Pancreas (tissue), 10 donors: ENCODE measurements at places on chromosomes 6 and 20. TPM values are rescaled to one million over a fixed set of nuclear protein-coding genes. Genes with fewer than 3 reads are reported as not detected.
A peak's percentile ranks its signal among the peaks of the same experiment; 100 is the strongest.

Gene TSBP1
- total RNA-seq: not detected

Gene ANGPT4
- total RNA-seq: 0.12 TPM

Gene RNF182
- total RNA-seq: 0.87 TPM

Gene GRIK2
- 3.4 TPM for total RNA-seq

Gene KCNK17
- 0.92 TPM for total RNA-seq

DNA sequence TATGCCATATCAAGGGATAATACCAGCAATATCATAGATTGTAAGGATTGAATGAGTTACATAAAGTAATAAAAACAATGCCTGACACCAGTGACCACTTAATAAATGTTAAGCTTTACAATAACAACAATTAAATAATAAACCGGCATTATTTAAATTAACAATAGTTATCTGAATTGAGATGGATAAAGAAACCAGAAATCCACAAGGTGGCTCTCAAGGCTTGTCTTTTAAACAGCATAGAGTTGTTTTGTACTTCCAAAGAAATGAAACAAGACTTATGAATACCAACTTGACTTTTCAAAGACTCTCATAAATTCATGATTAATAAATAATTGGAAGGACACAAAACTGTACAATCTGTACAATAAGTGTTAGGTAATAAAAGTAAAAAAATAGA, 203.1 kb downstream of the ASCC3 start:
- no peak for DNase-seq
- no peaks in the 10 kb centered on the region for H3K27me3 ChIP-seq
- no peak overlapping the region for H3K4me3 ChIP-seq
- H3K36me3 ChIP-seq: no peaks in the 10 kb centered on the region
- H3K27ac ChIP-seq: no peak overlapping the region
- no peaks in the 10 kb centered on the region for H3K4me1 ChIP-seq

DNA sequence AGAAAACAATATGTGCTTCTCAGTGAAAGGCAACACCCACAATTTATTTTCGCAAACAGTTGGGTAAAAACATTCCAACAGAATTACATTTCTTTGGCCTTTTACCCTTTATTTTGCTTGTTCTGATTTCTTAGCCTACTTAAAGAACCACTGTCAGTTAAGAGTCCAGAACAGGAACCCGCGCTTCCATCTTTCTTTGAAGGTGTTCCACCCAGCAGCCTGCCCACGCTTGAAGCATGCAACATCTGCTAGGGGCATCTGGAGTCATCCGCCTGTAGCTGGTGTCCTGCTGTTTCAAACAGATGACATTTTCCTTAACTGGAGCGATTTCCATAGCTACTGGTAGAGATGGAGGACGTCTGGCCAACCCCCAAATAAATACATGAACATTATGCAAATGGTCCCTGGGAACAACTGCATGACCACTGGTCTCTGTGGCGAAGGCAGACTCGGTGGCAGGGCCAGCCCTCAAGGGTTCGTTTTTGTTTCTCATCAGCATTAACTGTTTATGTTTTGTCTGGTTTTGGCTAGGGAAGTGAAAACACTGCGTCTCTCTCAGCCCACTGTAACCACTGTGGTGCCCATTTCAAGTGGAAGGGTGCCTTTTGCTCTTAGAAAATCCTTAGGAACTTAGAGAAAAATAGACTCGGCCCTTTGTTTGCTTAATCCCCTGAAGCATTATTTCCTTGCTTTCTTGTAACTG, 51.6 kb downstream of the LAMA4 start:
- no peaks in the 10 kb centered on the region for H3K36me3 ChIP-seq
- no peak for DNase-seq

GRCh38 chr6:97394160-97394748, 111.2 kb upstream of the MMS22L start:
- no peaks in the 10 kb centered on the region for H3K4me1 ChIP-seq
- no peaks in the 10 kb centered on the region for H3K36me3 ChIP-seq
- H3K27me3 ChIP-seq: no peaks in the 10 kb centered on the region
- peak; percentile 7 for DNase-seq
- no peak overlapping the region for H3K27ac ChIP-seq

DNA sequence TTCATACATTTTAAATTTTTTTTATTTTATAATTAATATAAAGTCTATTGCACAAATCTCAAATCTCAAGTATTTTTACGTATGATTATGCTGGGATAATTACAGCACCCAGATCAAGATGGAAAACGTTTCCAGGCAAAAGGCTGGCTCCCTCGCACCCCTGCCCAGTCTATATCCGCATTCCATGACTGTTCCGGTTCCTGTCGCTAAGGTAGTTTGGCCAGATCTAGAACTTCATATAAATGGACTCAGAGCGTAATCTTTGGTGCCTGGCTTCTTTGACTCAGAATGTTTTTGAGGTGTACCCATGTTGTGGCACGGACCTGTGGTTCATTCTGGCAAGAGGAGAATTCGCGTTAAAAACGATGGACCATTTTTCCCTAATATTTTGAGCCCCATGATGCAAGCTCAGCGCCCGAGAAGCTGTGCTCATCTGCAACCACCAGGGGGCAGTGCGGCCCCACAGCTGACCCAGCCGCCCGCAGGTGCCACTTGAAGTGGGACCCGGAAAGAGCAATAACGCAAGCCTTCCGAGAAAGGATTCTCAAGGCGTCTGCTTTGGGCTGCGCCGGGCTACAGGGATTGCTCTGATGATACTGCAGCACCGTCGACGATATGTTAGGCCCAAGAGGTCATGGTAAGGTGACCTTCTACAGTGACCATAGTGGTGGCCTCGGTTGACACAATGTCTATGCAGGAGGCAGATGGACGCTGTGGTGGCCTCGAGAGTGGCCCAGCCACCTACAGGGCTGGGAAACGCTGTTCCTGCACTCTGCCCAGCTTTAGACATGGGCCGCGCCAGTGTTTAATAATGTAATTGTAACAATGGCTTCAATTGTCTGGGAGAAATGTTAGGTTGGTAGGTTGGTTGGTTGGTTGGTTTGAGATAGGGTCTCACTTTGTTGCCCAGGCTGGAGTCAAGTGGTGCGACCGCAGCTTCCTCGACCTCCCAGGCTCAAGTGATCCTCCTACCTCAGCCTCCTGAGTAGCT, 160.1 kb downstream of the ZMYND8 start:
- H3K4me1 ChIP-seq: no peaks in the 10 kb centered on the region
- DNase-seq: peak; percentile 67
- H3K27me3 ChIP-seq: no peaks in the 10 kb centered on the region
- H3K4me3 ChIP-seq: no peak overlapping the region
- no peaks in the 10 kb centered on the region for H3K36me3 ChIP-seq

GRCh38 chr6:21935561-21936028, 342.0 kb downstream of the SOX4 start:
- H3K27ac ChIP-seq: no peak overlapping the region
- DNase-seq: no peak
- no peaks in the 10 kb centered on the region for H3K36me3 ChIP-seq
- H3K4me3 ChIP-seq: no peak overlapping the region

DNA sequence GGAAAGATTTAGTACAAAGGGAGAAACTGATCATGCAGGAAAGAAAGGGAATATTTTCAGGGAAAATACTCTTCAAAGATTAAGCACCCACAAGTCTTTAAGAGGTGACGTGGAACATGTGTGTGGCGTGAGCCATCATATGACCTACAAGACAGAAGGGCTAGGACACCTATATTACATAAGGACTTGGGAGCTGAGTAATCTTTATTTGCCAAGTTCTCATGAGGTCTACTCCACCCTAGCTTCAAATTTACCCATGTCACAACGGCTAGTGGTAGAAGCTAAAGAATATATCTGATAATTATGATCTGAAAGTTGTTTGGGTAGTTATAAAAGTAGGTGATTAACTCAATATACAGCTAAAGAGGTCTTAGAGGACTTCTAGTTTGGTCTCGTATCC, 167.8 kb downstream of the GJA10 start:
- no peaks in the 10 kb centered on the region for H3K4me1 ChIP-seq
- no peak overlapping the region for H3K4me3 ChIP-seq
- H3K27ac ChIP-seq: no peak overlapping the region
- H3K36me3 ChIP-seq: no peaks in the 10 kb centered on the region
- no peak for DNase-seq
- H3K27me3 ChIP-seq: no peaks in the 10 kb centered on the region

DNA sequence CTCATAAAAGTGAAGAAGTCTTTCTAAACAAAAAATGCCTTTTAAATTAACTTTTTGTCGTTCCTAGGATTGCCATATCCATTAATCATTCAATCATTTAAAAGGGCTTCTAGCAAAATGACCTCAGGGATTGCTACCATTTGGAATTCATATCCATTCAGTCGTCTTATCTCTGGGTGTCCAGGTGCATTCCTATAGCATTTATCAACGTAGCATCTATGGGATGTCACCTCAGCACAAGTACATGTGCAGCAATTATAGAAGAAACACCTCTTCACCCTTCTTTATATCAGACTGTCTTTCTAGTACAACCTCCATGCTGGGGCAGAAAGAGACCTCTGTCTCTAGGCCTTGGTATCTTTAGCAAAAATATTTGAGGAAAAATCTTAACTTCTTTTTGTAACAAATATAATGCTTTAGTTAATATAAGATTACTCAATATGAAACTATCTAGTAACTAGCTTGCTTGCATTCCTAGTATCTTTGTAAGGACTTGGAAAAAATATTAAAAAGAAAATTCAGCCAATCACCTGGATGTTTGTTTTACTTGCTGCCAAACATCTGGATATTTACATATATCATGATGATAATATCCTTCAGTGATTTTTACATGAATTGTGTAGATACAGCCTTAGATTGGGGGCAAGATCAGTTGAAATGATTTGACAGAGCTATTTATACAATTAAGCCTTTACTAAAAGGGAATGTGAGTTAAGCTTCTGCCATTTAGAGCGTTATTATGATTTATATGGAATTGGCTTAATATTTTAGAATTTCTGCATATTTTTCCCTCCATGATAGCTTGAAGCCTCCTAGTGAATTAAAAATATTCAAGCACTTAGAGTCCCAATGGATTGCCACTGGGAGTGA, 356.8 kb downstream of the HDGFL1 start:
- no peak overlapping the region for H3K27ac ChIP-seq
- H3K4me3 ChIP-seq: no peak overlapping the region
- peaks cover 3% of the 10 kb centered on the region for H3K4me1 ChIP-seq
- no peak for DNase-seq
- H3K27me3 ChIP-seq: no peaks in the 10 kb centered on the region

GRCh38 chr6:72654071-72654621, 32.3 kb downstream of the KCNQ5 start:
- no peak overlapping the region for H3K27ac ChIP-seq
- no peaks in the 10 kb centered on the region for H3K27me3 ChIP-seq
- no peak overlapping the region for H3K4me3 ChIP-seq
- H3K36me3 ChIP-seq: no peaks in the 10 kb centered on the region
- DNase-seq: no peak
- H3K4me1 ChIP-seq: no peaks in the 10 kb centered on the region

DNA sequence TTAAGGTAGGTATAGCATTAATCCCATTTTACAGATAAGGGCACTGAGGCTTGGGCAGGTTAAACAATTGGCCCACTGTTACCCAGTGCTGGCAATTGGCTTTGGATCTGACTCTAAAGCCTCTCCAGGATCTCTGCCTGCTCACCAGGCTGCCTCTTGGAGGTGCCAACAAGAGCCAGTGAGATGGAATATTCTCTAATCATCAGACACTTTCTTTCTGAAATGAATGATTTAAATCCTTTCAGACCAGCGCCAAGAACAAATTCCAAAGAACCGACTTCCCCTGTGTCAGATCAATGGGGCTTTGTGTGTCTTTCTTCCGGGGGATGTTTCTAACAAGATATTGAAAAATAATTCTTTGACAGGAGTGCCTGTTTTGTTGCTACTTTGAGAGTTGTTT, 23.6 kb downstream of the CYP39A1 start:
- H3K27me3 ChIP-seq: no peaks in the 10 kb centered on the region
- no peaks in the 10 kb centered on the region for H3K36me3 ChIP-seq
- no peak overlapping the region for H3K4me3 ChIP-seq
- no peak overlapping the region for H3K27ac ChIP-seq
- no peak for DNase-seq
- no peaks in the 10 kb centered on the region for H3K4me1 ChIP-seq

DNA sequence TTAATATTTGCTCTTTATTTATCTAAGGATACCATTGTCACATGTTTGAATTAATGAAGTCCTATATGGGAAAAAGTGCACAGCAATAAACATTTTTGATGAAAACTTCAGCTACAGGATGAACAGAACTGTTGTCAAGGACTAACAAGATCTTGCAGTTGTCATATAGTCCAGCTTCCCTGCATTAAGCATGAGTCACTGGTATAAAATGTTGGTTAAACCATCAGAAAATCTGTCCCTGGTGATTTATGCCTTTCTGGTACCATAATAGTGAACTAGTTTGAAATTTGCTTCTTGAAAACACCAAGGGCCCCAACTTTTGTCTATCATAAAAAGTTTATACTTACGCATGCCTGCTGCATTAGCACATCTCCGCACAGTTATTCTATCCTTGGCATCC, 60.4 kb upstream of the RSPO3 start:
- no peaks in the 10 kb centered on the region for H3K4me1 ChIP-seq
- H3K27ac ChIP-seq: no peak overlapping the region
- no peaks in the 10 kb centered on the region for H3K27me3 ChIP-seq

DNA sequence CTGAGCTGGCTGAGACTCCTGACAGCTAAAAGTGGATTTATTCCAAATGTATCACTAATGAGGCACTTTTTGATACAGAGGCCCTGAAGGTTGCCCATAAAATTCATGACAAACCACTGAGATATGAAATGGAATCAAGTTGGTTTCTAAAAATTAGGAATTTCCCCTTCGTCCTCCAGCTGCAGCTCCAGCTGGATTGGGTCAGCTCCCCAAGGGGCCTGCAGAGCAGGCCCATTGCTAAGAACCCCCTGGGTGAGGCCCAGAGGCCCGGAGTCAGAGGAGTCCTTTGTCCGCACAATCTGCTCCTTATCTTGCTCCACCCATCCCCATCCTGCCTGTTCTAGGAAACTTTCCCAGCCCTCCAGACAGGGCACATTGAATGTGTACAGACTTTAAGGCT, 163.5 kb upstream of the TOP1 start:
- no peaks in the 10 kb centered on the region for H3K27me3 ChIP-seq
- no peak for DNase-seq
- H3K27ac ChIP-seq: no peak overlapping the region
- H3K36me3 ChIP-seq: no peaks in the 10 kb centered on the region
- no peak overlapping the region for H3K4me3 ChIP-seq
- no peaks in the 10 kb centered on the region for H3K4me1 ChIP-seq

- DNase-seq: no peak
- no peak overlapping the region for H3K4me3 ChIP-seq
- no peaks in the 10 kb centered on the region for H3K4me1 ChIP-seq
- no peak overlapping the region for H3K27ac ChIP-seq
- H3K27me3 ChIP-seq: no peaks in the 10 kb centered on the region
- no peaks in the 10 kb centered on the region for H3K36me3 ChIP-seq
These were observed 46.8 kb downstream of the TRDN start for GRCh38 chr6:123589973-123590372.

- peak; percentile 7 for DNase-seq
- H3K27ac ChIP-seq: no peak overlapping the region
- no peaks in the 10 kb centered on the region for H3K27me3 ChIP-seq
- H3K4me1 ChIP-seq: no peaks in the 10 kb centered on the region
- H3K4me3 ChIP-seq: no peak overlapping the region
These were observed 33.4 kb downstream of the KIF25 start for GRCh38 chr6:168030908-168031307.

GRCh38 chr6:152598901-152599537, 38.1 kb downstream of the SYNE1 start:
- DNase-seq: no peak
- no peaks in the 10 kb centered on the region for H3K4me1 ChIP-seq
- no peaks in the 10 kb centered on the region for H3K27me3 ChIP-seq
- H3K27ac ChIP-seq: no peak overlapping the region

GRCh38 chr6:38262609-38263008, 377.1 kb downstream of the BTBD9 start:
- H3K36me3 ChIP-seq: no peaks in the 10 kb centered on the region
- no peak overlapping the region for H3K27ac ChIP-seq
- H3K4me3 ChIP-seq: no peak overlapping the region
- H3K27me3 ChIP-seq: no peaks in the 10 kb centered on the region
